CD4-positive, alpha-beta T cell treated with Interleukin-17A for 1 hour (primary cell): ENCODE measurements at places on chromosomes 1 and 21.

DNA sequence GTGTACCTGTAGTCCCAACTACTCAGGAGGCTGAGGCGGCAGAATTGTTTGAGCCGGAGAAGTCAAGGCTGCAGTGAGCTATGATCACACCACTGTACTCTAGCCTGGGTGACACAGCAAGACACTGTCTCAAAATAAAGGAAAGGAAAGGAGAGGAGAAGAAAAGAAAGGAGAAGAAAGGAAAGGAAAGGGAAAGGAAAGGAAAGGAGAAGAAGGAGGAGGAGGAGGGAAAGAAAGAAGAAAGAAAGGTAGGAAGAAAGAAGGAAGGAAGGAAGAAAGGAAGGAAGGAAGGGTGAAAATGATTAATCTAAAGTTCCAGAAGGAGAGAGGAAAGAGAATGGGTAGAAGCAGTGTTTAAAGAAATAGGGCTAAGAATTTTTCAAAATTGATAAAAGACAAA, 12.2 kb downstream of the SPOCD1 start:
- no peak for DNase-seq

GRCh38 chr1:40951943-40952743, 27.4 kb upstream of the CTPS1 start:
- DNase-seq: peak; percentile 55

- no peak for DNase-seq
These were observed 17.6 kb downstream of the OLFML2B start for GRCh38 chr1:162006081-162006480.

DNA sequence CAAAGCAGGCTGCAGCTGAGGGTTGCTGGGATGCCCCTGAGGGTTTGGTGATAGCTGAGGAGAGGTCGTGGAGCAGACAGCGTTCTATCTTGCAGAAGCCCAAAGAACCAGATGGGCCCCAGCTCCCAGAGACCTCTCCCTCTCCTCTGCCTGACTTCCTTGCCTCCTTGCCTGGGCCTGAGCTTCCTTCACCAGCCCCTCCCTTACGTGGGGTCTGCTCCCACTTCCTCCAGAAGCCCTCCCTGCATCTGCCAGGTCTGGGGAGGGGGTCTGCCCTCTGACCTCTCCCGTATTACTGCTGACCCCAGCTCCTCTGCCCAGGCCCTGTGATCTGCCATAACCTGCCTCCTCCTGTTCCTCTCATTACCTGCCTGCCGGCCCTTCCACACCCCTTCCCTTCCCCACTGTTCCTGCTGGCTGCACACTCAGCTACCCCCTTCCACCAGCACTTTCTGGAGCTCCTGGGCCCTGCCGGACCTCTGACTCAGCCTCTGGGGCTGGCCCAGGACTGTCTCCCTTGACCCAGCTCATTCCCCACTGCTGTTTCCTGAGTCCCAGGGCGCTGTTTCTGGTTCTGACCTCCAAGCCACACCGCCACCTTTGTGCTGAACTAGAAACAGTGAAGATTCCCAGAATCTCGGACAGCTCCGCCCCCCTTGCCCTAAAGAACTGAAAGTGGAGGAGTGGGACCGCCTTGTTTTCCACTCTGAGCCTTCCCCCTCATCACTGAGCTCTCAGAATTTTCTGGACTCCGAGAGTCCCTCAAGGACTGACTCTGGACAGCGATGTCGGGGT, 237.7 kb upstream of the C1orf174 start:
- DNase-seq: no peak

DNA sequence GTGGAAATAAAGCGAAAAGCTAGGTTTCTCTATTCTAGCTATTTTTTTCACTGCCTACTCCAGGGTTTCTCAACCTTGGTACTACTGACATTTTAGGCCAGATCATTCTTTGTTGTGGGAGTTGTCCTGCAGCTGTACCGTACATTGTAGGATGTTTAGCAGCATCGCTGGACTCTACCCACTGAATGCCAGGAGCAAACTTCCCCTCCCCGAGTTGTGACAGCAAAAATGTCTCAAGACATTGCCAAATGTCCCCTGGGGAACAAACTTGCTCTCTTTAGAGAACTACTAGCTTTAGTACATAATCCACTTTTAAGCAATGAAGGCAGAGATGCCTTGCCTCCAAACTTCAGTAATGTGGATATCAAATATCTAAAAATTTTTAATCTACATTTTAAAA, 122.8 kb downstream of the PLPPR5 start:
- no peak for DNase-seq

- DNase-seq: peak; percentile 64
These were observed 106.7 kb downstream of the SLC45A1 start for GRCh38 chr1:8424539-8425116.

- DNase-seq: no peak
These were observed 333.6 kb downstream of the NPHP4 start for GRCh38 chr1:5658340-5659316.

DNA sequence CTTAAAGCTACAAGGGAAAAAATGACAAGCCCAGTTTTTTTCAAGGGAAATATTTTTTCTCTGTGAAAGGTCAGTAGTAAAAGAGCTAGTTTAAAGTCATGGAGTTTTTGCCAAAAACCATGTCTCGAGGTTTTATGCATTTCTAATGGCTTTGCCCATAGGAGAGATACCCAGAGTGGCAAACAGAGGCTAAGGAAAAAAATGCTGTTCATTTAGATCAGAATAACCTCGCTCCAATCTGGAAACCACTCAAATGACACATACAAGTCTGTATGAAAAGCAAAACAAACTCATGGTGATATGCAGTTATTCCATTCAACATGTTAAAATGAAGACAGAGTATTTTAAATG, 36.9 kb upstream of the EDEM3 start:
- no peak for DNase-seq

GRCh38 chr1:115952547-115952946, 23.8 kb upstream of the SLC22A15 start:
- no peak for DNase-seq

GRCh38 chr1:60972841-60973364, 109.5 kb upstream of the NFIA start:
- no peak for DNase-seq

- DNase-seq: no peak
These were observed 170.7 kb downstream of the DHRS3 start for GRCh38 chr1:12447307-12447706.

DNA sequence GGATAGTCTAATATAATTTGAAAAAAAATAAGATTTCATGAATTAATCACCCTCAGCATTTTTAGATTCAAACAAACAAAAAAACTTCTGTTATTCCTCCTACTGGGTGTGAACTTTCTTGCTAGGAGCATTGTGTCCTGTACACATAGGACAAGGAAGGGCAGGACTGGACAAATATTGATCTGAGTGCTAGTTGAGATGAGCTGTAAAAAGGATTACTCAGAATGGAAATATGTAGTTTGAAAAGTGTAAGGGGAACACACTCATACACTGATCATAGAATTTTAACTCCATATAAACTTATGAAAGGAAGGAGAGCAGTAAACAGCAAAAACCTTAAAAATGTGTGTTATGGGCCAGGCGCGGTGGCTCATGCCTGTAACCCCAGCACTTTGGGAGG, 156.5 kb upstream of the ZNF648 start:
- no peak for DNase-seq

- DNase-seq: no peak
These were observed 44.3 kb upstream of the CAPZB start for GRCh38 chr1:19529664-19530063.

- DNase-seq: peak; percentile 38
These were observed 627 bp downstream of the CERS2 start for GRCh38 chr1:150973836-150974579.

GRCh38 chr1:42933610-42934491, 24.8 kb downstream of the SLC2A1 start:
- DNase-seq: no peak

DNA sequence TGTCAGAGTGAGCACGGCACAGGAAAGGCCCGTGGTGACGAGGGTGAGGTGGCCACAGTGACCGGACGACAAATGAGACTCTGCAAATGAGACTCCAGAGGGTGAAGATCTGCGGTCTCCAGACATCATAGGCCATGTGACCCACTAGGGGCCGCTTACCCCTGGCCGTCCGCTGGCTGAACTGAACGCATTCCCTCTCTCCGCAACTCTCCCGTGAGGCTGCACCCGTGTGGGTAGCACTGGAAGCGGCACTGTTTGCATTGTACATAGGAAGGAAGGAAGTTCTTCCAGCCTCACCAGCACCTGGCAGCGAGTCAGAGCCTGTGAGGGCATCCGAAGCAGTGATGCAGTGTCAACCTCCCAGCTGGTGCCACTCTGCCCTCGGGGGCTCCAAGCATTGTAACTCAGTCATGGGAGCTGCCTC, 23.6 kb upstream of the SPSB1 start:
- DNase-seq: no peak

DNA sequence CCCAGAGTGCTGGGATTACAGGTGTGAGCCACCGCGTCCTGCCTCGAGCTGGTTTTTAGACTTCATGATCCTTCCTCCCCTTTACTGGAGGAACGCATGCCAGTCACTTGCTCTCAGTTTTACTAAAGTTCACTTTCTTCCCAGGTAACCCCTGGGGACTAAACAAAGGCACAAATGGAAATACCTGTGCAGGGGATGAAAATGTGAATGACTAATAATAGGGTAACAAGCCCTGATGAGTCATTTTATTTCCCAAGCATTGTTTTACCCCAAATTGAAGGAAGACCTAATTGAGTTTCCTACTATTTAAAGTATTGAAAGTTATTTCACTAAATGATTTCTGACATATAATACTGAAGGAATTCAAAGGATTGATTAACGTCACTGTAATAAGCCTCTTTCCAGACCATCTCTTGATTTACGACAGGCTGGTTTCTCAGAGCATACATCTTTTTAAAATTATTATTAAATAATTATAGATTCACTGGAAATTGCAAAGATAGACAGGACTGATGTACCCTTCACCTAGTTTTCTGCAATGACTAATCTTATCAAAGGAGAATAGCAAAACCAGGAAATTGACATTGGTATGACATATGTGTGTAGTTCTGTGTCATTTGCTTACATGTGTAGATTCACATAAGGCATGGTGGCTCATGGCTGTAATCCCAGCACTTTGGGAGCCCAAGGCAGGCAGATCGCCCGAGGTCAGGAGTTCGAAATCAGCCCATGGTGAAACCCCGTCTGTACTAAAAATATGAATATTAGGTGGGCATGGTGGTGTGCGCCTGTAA, 53.2 kb upstream of the SOD1 start:
- DNase-seq: no peak

DNA sequence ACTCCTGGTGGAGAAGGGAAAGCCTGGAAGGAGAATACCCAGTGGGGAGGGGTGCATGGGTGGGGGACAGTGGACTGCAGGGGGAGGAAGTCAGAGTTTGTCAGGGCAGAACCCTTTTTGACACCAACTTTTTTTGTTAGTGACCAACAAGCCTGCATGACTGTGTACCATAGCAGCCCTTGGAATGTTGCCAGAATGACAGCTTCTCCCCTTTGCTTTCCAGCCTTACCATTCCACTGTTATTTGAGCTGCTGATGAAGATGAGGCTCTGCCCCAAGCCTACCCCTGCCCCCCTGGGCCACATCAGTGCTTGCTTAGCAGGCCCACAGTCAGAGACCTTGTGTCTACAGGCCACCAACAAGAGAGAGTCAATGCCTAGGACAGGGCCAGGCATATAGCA, 341.2 kb downstream of the HHAT start:
- DNase-seq: no peak

DNA sequence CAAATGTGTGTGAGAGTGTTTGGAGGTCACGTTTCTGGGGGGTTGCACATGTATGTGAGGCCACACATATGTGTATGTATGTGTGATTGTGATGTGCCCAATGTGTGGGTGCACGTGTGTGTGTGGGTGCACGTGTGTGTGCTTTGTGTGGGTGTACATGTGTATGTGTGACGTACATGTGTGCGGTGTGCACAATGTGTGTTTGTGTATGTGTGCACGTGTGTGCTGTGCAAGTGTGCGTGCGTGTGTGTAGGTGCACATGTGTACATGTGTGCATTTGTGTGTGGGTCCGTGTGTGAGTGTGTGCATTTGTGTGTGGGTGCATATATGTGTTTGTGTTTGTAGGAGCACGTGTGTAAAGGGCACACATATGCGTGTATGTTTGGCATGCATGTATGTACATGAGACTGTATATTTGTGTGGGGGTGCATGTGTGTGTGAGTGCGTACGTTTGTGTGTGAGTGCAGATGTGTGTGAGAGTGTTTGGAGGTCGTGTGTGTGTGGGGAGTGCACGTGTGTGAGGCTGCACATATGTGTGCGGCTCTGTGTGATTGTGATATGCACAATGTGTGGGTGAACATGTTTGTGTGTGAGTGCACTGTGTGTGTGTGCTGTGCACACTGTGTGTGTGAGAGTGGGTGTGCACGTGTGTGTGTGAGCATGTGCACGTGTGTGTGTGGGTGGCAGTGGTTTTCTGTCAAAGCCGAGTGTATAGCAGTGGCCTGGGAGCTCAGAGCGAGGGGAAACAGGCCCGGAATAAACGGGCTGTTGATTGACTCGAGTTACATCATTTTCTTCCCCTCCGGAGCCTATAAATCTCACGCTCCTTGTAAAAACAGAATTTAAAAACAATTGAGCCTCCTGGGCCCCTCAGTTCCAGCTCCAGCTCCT, 132.7 kb upstream of the ARHGEF16 start:
- DNase-seq: no peak

DNA sequence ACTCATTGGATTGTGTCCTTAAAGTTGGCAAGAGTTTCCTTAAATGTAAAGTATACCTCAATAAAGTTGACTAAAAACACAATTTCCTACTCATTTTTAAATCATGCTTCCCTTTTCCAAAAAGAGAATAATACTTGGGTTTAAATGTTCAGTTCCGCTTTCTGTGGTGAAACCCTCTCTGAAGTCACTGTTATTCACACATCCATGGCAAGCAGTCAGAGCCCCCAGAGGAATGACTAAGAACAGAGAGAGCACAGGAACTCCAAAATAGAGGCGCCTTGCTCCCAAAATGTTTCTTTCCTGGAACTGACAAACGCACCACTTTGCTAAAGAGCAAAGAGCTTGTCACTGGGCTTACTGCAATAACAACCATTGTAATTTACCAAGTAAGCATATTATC, 142.5 kb downstream of the TIAM1 start:
- DNase-seq: no peak

- peak; percentile 75 for DNase-seq
These were observed 3.0 kb downstream of the ITLN2 start for GRCh38 chr1:160951443-160952128.

DNA sequence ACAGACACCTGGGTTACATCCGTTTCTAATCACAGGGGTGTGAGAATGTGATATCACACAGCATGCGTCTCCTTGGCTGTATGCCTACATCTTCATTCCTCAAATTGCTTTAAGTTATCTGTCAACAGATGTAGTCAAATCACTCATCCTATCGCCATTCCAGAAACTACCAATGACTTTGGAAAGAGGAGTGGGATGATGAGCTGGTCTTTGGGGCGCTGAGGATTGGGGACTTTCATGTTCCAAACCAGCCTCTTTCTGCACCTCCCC, 104.8 kb downstream of the NAV1 start:
- DNase-seq: no peak

DNA sequence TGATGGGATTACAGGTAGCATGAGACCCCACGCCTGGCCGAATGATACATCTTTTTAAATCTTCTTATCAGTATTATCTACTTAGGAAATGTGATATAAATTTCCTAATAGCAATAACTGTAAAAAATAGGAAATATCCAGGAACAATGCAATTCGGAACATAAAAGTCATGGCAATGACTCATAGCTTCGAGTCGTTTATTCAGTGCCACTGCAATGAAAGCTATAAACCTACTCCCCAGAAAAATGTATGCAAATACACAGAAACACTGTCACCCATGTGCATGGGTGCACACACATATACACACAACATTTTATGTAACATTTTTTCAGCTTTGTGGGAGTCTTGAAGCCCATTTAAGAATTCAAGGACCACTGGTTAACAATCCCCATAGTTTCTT, 194.6 kb downstream of the PATJ start:
- DNase-seq: no peak
